ENCODE measurements at places on chromosomes 6 and 20.

GRCh38 chr20:6122111-6122872 is 538 bp downstream of the FERMT1 start:
- DNase-seq = no peak

DNA sequence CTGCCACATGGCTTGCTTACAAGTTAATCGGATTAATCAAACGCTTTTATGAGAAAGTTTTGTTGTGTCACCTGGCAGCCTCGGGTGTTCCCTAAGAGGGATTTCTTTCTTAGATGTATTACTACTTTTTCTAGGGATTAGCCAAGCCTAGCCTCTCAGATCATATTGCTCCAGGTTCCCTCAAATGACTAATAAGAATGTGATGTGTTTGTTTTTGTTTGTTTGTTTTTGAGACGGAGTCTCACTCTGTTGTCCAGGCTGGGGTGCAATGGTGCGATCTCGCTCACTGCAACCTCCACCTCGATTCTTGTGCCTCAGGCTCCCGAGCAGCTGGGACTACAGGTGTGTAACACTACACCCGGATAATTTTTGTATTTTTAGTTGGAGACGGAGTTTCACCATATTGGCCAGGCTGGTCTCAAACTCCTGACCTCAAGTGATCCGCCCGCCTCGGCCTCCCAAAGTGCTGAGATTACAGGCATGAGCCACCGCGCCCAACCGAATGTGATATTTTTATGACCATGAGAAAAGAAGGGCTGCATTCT is 977 bp downstream of the HMGN4 start:
- DNase-seq = no peak

DNA sequence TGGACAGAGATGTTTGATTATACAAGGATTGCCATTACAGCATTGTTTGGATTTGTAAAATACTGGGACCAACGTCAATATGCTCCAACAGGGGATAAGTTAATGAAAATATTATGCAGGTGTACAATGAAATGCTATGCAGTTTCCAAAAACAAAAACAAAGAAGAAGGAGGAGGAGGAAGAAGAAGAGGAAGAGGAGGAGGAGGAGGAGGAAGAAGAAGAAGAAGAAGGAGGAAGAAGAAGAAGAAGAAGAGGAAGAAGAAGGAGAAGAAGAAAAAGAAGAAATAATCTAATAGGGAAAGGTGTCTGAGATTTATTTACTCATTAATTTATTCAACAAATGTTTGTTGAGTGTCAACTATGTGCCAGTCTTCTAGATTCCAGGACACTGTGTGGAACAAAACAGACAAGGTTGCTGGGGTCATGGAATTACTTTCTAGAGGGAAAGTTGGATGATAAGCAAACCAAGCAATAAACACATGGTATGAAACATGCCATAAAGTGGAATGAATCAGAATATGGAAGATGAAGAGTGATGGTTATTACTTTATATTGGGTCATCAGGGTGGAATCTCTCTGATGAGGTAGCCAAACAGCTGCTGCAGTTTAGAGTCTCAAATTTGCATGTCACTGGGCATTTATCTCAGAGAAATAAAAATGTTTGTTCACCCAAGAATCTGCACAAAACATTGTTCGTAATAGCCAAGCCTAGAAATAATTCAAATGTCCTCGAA is 6.3 kb upstream of the TRIM27 start:
- DNase-seq = no peak

GRCh38 chr6:84095156-84095555 is 61.6 kb downstream of the MRAP2 start:
- DNase-seq = no peak

DNA sequence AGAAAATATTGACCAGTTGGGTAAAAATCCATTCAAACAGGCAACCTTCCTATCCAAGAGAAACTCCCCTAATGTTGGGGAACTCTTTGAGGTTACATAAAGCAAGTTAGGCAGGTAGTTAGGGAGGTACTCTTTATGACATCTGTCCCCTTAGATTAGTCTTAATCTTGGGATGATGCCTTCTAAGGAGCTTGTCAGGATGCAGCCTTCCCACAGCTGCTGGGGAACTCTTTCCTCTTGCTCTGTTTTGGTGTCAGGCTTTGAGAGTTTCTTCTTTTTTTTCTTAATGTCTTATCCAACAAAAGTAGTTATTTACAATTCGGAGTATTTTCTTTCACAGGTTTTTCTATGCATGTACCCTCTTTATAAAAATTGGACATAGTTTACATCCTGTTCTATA is 194.8 kb downstream of the CDKAL1 start:
- DNase-seq = no peak

DNA sequence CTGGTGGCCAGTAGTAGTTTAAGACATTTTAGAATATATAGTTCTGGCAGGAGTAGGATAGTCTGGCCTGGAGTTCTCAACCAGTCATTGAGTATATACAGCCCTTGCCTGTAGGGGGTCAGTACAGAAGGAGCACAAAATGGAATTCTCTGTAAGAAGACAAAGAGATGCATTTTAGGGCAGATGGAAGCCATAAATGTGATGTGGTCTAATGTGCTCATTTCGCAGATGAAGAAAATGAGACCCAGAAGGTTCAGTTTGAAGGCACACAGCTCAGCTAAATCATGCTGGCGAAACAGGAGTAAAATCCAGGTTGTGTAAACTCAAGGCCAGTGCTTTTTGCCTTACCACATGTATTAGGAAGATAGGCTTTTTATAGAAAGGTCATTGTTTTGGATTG is 29.6 kb downstream of the QKI start:
- no peak for DNase-seq

- DNase-seq = peak; percentile 25
These were observed 146.5 kb downstream of the CDKAL1 start for GRCh38 chr6:20680697-20681165.

DNA sequence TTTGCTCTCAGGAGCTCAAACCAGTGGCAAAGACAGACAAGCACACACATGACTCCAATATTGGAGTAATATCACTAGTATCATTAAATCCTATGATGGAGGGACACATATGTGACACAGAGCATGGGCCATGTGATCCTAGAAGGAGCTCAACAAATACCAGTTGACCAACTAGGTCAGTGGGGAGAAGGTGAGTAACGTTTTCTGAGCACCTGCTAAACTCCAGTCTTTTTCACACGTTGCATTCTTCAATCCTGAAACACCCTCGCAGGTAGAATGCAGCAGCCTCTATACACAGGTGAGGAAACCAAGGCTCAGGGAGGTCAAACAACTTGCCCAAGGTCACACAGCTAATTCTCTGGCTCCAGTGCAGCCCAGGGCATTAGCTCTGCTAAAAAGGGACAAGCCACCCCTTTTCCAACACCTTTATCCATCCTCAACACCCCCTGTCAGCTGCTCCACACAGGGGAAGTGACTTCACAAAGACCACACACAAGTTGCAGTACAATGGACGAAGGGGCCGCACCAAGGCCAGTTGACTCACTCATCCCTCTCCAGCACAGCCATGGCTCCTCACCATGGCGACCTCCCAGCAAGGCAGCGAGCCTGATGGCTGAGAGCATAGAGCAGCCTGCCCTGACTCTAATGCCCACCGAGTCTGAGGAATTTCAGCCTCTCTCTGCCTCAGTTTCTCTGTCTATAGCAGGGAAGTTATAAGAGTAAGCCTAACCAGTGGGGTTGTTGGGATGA is 4.4 kb downstream of the CAPN11 start:
- DNase-seq = peak; percentile 18

GRCh38 chr6:48490658-48491057 is 379.7 kb upstream of the PTCHD4 start:
- no peak for DNase-seq

DNA sequence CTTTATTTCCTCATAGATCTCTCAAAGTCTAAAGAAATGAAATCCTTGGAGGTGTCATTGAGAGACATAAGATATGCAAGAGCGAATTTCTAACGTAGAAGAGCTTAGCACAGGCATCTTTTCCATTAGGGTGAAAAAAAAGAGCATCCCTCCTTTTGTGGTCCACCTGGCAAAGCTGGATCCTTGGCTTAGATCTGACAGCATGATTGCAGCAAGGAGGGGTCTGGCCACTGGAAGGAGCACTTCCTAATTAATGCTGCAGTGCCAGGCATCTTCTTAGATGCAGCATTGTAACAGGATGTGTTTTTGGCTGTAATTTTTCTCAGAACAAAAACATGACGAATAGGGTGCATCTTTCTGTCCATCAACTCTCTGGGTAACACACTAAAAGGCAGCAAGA is 60.1 kb upstream of the TFAP2D start:
- no peak for DNase-seq

DNA sequence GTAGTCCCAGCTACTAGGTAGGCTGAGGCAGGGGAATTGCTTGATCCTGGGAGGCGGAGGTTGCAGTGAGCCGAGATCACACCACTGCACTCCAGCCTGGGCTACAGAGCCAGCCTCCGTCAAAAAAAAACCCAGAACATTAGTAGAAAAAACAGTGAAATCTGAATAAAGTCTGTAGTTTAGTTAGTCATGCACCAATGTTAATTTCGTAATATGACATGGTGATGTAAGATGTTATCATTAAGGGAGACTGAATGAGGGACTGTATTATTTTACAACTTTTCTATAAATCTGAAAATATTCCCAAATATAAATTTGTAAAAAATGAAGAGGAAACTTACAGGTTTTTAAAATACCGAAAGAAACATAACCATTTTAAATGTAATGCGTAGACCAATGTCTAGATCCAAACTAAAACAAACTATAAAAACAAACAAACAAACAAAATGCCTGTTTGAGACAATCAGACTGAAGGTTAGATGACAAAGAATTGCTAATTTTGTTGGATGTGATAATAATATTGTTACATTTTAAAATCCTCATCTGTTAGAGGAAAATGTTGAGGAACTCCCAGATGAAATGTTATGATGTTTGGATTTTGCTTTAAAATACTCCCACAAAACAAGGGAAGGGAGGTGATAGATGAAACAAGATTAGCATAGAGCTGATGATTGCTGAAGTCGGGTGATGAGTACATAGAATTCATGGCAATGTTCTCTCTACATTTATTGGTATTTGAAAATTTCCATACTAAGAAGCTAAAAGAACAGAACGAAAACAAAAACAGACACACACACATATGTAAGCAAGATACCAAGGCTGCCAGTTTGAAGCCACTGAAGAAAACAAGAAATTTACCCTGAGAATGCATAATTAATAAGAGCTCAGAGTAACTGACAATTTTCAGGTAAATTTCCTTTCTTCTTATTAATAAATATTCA is 1.8 kb downstream of the GSTA4 start:
- DNase-seq = no peak

GRCh38 chr6:34067814-34068213 is 78.1 kb downstream of the GRM4 start:
- DNase-seq = no peak

DNA sequence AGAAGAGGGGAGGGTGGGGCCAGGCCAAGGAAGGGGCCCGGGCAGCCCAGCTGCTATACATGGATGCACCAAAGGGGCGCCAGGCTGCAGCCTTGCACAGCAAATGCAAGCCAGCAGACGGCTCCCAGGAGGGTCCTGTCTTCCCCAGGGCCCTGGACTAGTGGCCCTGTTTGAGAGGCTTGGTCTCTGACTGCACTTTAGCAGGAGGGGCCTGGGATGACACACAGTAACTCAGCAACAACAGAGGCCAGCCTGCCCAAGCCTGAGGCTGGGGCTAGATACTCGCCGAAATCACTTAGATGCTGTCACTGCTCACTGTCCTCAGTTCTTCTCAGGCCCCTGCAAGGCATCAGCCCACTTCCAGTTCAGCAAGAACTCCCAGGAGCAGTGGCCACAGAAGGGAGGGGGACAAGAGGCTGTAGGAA is 73.5 kb downstream of the TRAM2 start:
- DNase-seq = no peak

GRCh38 chr6:24881376-24881775 is 54.4 kb downstream of the RIPOR2 start:
- DNase-seq = no peak

DNA sequence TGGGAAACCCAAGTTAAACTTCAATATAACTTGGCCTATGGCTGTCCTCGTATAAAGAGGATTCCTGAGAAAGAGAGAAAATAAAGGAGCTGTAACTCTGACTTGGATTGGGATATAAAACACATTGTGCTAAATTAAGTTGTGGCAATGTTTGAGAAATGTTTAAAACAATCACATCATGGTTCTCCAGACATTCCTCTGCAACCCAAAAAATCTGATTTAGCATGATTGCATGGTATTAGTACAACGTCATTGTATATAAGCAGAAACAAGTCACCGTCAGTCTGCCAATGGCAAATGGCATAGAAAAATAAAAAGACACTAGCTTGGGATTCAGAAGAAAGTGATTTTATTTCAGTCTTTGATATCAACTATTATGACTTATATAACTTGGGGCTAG is 140.2 kb upstream of the FAM83B start:
- no peak for DNase-seq

DNA sequence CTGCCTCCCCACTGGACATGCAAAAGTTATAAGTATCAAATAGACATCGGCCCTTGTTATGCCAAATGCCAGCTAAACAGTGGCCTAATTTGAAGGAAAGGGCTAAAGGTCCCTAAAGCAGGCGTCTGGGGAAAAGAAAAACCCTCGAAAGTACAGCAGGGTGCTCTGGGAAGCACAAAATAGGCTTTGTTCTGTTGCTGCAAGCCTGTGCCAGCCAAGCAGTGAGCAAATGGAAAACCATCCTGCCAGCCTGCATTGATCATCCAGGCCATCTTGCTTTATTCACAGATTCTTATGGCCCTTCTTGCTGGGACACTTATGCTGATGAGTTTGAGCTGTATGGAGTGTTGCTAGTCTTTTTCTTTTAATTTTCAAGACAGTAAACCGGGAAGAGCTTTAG is 62.2 kb upstream of the PLEKHG1 start:
- DNase-seq = peak; percentile 12

GRCh38 chr6:123829302-123829953 is 25.8 kb downstream of the NKAIN2 start:
- no peak for DNase-seq

GRCh38 chr6:84749181-84749580 is 15.2 kb downstream of the TBX18 start:
- no peak for DNase-seq

DNA sequence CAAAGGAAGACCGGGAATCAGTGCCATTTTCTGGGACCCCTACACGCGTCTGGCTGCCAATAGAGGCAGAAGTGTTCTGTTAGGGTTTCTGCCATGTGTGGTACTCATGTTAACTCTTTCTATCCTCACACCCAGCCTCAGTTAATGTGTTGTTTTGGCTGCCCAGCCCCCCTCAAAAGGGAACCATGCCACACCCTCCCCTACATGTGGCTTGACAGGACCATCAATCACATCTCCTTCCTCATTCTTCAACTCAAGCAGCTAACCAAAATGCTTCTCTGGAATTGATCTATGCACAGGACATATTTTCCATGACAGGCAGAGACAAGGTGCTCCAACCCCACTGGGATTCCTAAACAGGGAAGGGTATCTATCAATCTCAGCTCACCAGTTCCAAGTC is 22.0 kb downstream of the AHCY start:
- no peak for DNase-seq

DNA sequence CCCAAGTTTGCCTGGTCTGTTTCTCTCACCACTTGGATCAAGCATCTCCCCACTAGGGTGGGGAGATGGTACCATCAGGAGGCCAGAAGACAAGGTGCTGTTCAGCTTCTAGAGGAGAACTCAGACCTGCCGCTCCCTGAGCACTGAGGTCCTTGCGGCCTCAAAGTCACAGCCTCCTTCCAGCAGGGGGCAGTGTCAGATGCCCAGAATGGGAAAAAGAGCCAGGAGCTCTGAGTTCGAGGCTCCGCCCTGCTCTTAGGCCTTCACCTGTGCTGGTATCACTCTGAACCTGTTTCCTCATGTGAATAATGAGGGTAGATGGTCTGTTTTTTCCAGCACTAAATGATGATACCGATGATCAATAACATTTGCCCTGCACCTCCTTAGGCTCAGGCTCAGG is 68.7 kb downstream of the TOX2 start:
- DNase-seq = no peak

GRCh38 chr6:156658966-156659821 is 118.0 kb upstream of the ARID1B start:
- DNase-seq = no peak

Data from dermis microvascular lymphatic vessel endothelial cell (primary cell).